ENCODE measurements at places on chromosomes 2 and 18.

GRCh38 chr2:241325257-241325656 is 9.5 kb downstream of the SEPTIN2 start:
- no peak for DNase-seq

GRCh38 chr18:78123144-78123909 is 856.3 kb upstream of the SALL3 start:
- DNase-seq: no peak

DNA sequence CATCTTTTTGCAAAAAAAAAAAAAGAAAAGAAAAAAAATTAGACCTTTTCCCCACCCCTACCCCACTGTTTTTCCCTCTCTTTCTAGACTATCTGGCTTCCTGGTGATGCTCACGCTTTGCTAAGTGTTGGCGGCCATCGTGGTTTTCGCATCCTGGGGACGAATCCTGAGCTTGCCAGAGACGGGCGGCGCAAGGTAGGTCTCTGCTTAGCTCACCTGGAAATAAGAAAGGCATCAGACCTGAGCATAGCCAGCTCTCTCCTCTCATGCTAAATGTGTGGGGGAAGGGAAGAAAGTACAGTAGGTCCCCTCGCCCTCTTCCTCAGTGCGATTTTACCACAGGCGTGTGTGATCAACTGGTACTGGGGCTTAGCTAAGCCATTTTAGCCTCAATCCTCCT is 90.5 kb downstream of the KLHL29 start:
- DNase-seq: no peak

DNA sequence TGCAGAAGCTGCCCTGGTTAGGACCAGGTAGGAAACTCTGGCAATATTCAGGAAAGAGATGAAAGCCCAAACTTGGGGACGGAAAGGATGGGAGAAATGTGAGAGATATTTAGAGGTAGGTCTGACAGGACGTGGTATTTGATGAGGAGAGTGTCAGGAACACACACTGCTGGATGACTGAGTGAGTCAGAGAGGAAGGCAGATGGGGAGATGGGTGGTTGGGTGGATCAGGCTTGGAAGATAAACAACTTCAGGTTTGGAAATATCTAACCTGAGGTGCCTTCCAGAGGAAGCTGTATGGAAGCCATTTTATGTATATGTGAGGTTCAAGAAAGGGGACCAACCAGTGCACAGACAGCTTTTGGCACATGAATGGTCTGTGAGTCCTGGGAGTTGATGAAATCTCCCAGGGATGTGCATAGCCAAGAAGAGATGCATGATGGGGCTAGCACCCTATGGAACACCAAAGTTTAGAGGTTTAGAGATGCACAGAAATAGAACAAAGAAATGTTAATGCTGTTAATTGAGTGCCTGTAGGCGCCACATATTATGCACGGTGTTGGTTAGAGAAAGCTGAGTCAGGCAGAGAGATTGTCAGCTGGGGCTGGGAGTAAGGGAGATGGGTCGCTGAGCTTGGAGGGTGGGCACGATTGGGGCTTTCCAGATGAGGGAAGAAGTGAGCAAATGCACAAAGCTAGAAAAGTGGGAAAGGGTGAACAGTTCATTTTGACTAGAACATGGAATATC is 101.0 kb downstream of the VIT start:
- DNase-seq: no peak

GRCh38 chr2:215423234-215423633 is 12.6 kb downstream of the FN1 start:
- DNase-seq: no peak

Data from T follicular helper cell (primary cell).